ENCODE measurements at places on chromosomes 6 and 20.

DNA sequence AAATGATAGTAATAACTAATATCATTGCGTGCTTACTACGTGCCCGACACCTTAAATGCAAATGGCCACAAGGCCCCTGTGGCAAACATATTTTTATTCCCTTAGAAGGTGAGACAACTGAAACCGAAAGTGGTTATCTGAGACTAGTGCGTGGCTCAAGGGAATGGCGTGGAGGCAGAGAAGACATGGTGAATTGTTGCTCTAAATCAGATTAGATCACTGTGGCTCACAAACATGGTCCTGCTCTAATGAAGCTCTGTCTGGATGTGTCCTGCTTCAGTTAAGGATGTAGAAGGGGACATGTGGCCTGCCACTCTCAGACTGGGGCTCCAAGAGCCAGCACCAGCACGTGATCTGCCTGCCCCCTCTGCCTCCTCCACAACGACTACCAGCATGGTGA is 124.2 kb upstream of the GMDS start:
- no peak for DNase-seq

- DNase-seq: no peak
These were observed 72.3 kb downstream of the FARS2 start for GRCh38 chr6:5333658-5334057.

- peak; percentile 66 for DNase-seq
These were observed at the start of gene PCMTD2 for GRCh38 chr20:64255361-64256281. TSS of gene PCMTD2 (plus strand) at chr20:64255748. CDS start at chr20:64259966, 4,218 bp downstream.

DNA sequence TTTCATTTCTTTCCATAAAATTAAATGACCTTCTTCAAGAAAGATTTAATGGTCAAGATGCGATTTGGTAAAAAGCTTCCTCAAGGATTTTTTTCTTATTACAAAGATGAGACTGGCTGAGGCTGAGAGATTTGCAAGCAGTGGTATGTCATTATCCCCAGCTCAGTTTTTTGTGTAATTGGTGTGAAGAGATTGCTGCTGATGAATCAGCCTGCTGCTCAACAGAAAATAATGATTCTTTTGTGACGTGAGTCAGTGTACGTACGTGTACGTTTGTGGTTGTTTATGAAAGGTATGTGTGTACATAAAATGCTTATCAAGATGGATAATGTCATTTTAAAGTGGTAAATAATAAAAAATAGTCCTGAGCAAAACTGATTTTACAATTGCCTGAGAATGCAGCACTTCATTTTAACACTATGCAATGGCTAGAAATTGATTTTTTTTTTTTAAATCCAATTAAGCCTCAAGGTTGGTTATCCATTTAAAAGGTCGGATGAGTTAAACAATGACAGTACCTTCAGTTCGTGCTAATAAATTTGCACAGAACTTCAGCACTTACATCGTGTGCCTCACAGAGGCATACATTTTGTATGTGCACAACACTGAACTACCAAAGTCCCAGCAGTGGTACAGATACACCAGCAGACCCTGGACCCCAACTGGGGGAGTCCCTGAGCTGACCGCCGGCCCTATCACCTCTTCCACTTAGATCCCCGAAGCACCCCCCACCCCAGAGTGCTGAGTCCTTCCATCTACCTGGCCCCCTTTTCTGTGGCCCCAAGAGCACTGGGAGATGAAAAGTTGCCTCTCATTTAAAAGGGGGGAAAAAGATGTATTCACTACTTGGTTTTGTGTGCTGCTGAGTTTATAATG is 9.7 kb upstream of the NPEPL1 start:
- no peak for DNase-seq

DNA sequence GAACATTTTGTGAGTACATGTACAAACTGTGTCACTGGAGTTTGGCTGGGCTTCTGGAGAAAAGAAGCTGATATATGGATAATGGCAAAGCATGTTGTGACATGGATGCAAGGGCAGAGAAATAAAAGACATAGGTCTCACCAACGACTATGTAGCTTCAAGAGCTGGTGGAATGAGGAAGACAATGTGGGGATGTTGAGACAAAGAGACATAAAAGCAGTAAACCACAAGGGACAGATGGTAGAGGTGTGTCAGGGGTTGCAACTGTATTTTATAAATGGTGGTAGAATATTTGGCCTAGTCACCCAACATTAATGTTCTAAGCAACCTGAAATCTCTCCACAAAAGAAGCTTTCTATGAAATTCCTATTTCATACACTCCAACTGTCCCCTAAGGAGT is 199.0 kb downstream of the KCNQ5 start:
- no peak for DNase-seq

DNA sequence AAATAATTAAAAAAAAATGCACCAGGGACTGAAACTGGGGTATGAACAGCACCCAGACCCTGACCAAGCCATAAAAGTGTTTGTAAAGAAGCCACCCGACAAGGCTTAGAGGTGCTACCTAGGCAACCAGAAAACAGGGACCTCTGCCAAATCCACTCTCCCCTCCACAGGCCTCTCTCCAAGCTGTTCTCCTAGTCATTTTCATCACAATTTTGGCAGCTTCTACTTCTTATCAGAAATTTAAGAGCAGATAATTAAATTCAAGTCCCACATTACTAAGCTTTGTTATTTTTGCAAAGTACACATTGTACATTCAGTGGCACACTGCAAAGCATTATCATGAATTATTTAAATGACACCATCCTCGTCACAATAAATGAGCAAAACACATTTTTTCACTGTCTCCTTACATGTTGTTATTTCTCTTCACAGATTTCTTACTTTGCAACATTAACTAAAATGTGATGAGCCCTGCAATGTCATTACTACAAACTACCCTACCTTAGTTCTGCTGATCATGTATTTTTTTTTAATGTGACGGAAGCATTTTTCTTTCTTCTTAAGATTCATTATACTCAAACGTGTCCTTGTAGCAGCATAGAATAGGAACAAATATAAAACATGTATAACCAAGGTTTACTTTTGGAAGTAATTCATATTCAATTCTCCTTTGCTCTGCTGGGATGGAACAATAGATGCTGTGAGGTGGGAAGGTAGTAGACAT is 38.1 kb downstream of the ECT2L start:
- DNase-seq: no peak

- no peak for DNase-seq
These were observed at the start of gene TMEM74B for GRCh38 chr20:1184638-1185315. TSS of gene TMEM74B (minus strand) at chr20:1184981. CDS start at chr20:1183801, 1,180 bp downstream.

DNA sequence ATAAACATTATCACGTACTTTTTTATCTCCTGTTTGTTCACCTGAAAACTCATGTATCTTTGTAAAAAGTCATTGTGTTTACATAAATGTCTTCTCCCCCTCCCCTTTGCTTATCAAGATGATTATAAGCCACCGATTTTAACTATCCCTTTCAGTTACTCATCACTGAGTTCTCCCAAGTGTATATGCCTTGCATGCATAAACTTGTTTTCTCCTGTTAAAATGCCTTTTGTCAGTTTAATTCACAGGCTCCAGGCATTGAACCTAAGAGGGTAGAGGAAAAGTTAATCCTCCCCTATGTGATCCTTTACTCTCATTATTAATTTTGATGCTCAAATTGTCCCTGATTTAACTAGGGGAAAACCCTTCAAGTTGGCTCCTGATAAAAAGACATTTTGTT is 24.2 kb downstream of the ANKEF1 start:
- no peak for DNase-seq

DNA sequence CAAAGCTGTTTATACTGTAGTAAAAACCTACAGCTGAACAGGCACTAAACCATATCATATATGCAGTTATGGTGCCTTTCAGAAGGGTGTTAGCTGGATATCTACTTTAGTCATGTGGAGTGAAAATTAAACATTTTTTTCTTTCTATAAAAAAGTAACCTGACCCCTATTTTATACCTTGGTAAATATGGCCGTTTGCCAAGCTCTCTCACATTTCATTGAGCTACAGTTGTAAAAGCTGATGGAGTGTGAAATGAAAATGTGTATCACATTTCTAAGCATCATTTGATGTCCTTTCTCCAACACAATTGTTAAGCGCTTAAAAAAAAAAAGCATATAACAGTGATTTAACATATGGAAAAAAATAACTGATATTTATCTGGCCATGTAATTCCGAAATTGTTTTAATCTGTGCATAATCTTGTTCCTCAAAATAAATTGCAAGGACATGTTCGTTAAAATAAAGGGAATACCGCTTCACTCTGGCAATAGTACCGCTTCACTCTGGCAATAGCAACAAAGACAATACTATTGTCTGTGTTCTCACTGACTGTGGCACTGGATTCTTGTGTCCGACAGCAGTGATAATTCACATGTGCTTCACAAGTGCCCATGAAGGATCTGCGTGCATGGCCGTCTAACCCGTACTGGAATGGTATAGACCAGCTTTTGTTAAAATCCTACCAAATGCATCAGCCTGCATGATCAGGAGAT is 391.8 kb upstream of the SOX4 start:
- DNase-seq: no peak

- DNase-seq: no peak
These were observed 65.8 kb downstream of the NOL4L start for GRCh38 chr20:32519381-32519730.

- DNase-seq: no peak
These were observed 10.8 kb downstream of the SIM1 start for GRCh38 chr6:100453701-100454521.

DNA sequence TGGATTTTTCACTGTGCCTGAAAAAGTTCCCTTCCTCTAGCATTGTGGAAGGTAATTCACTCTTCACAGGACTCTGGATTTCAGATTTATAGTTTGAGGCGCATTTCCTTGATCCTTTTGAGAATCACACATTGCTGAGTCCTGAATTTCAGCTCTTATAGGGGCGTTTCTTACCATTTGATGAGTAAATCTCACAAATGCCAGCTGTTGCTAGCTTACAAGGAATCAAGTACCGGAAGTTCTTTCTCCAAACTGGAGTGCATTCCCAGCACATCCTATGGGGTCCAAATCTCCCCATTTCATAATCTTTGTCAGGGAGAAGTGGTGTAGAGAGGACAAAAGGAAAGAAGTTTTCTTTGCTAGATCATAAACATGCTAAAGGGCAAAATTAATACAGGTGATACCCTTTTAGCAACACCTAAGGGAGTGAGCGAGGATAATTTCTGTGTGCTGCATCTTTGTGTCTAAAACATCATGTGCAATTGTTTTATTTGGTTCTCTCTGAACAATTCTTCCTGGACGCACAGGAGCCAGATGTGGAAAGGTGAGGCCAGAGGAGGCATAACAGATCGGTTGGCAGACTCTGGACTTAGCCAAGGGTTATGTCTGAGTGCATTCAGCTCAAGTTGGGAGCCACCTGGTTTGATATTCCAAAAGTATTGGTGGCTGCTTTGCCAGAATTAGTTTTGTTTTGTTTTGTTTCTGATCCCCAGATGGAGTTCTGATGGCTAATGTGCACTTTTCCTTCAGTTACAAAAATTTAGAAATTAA is 37.4 kb upstream of the EYA2 start:
- DNase-seq: no peak

GRCh38 chr6:158626360-158627167 is 18.0 kb downstream of the DYNLT1 start:
- no peak for DNase-seq

DNA sequence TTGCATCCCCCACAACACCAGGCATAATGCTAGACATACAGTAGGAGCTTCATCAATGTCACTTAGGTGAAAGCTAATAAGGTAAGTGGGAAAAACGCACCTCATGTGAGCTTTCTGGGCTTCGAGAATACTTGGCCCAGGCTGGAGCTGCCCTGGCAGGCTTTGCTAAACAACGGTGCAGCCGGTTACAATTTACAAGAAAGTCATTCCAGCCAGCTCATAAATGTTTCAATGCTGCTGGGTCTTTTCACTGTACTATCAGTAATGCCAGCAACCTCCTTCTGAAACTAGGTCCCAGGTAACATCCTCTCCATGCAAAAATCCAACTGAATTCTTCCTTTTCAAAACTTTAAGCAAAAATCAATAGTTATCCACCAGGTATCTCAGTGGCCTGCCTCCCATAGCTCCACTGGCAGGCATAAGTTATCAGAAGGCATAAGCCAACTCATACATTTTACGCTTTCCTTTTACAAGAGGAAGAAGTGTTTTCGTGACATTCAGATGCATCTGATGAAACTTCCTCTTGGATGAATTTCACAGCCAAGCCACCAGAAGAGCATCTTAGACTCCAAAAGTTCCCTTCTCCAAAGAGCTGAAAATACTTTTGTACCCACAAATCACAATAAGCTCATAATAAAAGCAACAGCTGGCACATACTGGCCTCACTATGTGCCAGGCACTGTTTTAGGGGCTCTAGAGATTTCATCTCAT is 56.3 kb downstream of the RTN4IP1 start:
- DNase-seq: no peak

GRCh38 chr6:52594221-52594620 is 17.4 kb upstream of the TRAM2 start:
- no peak for DNase-seq

DNA sequence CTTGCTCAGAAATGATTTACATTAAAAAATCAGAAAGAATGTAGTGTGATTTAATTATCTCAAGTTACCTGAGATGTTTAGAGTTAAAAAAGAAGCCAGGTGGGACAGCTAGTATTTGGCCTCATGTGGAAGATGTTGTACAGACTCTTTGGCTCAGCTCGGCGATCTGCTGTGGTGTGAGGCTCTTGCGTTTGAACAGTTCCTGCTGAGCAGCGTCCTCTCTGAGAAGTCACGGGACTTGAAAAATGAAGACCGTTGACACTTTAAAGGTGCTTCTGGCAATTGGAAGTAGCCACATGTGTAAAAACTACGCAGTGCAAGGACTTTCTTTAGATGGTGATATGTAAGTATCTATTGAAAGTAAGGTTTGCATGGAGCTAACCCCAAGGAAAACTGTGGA is 169.0 kb downstream of the BACH2 start:
- no peak for DNase-seq

GRCh38 chr6:128886706-128887105 is 3.8 kb downstream of the LAMA2 start:
- no peak for DNase-seq

- no peak for DNase-seq
These were observed 6.2 kb downstream of the TMEM242 start for GRCh38 chr6:157316871-157317814.

- no peak for DNase-seq
These were observed 97.9 kb upstream of the TMEM181 start for GRCh38 chr6:158461954-158462353.

DNA sequence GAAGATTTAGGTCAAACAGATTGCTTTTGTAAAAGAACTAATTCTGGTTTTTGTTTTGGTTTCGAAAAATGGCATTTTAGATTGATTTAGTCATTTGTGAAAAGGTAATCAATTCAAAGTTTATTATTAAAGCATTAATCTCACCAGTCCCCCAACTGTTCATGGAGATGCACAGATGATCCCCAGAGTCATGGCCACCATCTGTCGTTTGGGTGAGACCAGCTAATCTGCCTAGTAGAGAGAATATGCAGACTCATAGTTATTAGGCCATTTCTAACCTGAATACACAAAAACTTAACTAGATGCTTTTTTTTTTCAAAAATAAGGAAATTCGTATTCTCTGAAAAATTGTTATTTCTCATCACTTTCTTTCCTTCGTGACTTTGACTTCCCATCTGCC is 58.1 kb downstream of the C6orf58 start:
- no peak for DNase-seq

DNA sequence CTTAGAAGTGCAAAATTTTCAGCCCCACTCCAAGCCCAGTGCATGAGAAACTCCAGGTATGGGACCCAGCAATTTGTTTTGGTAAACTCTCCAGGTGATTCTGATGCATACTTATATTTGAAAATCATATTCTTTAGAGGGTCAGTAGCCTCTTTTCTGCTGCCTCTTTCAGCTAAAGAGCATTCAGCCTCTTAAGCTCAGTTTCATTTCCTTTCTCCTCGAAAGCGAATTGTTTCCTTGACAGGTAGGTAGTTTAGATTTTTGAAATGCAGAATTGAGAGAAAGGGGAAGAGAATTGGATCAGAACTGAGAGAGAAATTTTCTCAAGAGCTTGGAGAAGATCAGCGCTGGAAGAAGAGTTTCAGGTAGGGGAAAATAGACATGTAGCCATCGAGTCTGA is 995.8 kb upstream of the FLRT3 start:
- DNase-seq: no peak

GRCh38 chr6:34273242-34273805 is 24.5 kb upstream of the SMIM29 start:
- DNase-seq: no peak
